ENCODE measurements at places on chromosomes 2 and 18. TPM values are rescaled to one million over a fixed set of nuclear protein-coding genes. Genes with fewer than 3 reads are reported as not detected.

Gene G6PC2
- not detected for total RNA-seq

DNA sequence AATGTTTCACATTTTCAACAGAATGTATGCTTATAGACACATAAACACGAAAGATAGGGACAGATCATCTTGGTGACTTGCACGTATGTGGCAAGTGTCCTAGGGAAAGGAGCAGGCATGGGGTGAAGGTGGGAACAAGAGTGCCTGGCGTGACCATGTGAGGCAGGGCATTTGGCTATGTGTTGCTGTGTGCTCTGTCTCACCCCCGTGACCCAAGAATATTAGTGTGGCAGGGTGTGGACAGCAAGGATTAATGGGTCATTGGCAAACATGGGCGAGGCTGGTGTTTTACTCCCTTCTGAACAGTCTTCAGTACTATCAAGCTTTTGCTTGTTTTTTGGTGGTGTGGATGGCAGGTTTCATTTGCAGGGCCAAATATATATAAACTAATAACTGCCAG is 1.3 kb upstream of the VWA3B start:
- no peak overlapping the region for H3K27ac ChIP-seq
- H3K36me3 ChIP-seq: no peaks in the 10 kb centered on the region
- peaks cover 9% of the 10 kb centered on the region for H3K4me1 ChIP-seq
- H3K27me3 ChIP-seq: peaks cover 48% of the 10 kb centered on the region

GRCh38 chr2:196256585-196256984 is 85.2 kb upstream of the STK17B start:
- DNase-seq: no peak
- no peak overlapping the region for H3K4me3 ChIP-seq
- no peaks in the 10 kb centered on the region for H3K27me3 ChIP-seq
- peaks cover 31% of the 10 kb centered on the region for H3K4me1 ChIP-seq

GRCh38 chr2:206250041-206250897 is 24.2 kb upstream of the ZDBF2 start:
- peaks cover 44% of the 10 kb centered on the region for H3K27me3 ChIP-seq
- H3K4me3 ChIP-seq: peak overlapping the region; percentile 60
- H3K27ac ChIP-seq: no peak overlapping the region
- no peaks in the 10 kb centered on the region for H3K4me1 ChIP-seq

Gene ARHGAP15
- not detected for total RNA-seq

Gene AKAIN1
- total RNA-seq: not detected

GRCh38 chr2:232854082-232854481 is 16.0 kb upstream of the SNORC start:
- DNase-seq: peak; percentile 68
- H3K27me3 ChIP-seq: no peaks in the 10 kb centered on the region
- H3K27ac ChIP-seq: no peak overlapping the region
- peaks cover 8% of the 10 kb centered on the region for H3K4me1 ChIP-seq
- H3K36me3 ChIP-seq: peaks cover 10% of the 10 kb centered on the region

DNA sequence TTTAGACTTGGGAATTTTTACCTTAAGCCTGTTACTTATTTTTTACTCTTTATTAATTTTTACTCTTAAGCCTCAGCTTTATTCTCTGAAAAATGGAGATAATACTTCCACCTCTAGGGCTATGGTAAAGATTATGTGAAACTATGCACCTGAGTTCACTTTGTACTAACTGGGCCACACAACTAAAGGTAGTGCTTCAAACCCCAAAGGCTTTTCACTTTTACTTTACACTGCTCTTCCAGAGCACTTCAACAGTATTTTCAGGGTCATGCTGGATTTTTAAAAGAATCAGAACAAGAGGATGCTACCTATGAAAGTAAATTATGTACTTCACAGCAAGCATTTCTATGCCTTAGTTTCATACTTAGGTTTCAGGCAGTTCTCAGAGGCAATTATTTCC is 27.8 kb downstream of the MEX3C start:
- no peak for DNase-seq
- H3K4me1 ChIP-seq: no peaks in the 10 kb centered on the region
- H3K27me3 ChIP-seq: no peaks in the 10 kb centered on the region

DNA sequence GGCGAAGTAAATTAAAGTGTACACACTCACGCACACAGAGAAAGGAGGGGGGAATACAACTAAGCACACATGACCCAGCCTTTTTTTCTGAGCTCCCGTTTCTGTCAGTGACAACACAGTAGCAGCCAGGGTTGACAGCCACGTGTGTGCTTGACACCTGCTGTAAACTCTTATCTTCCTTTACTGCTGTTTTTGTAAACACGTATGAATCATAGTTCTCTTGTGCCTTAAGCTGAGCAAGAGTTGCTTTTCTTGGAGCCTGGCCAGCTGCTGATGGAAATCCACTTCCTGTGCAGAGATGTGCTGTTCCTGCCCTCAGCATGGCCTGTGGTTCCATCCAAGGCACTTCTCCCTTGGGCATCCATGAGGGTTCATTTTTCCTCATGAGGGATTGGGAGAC is 561.9 kb downstream of the GALR1 start:
- H3K27me3 ChIP-seq: no peaks in the 10 kb centered on the region
- H3K4me1 ChIP-seq: no peaks in the 10 kb centered on the region
- H3K36me3 ChIP-seq: no peaks in the 10 kb centered on the region
- DNase-seq: no peak

Measured in endothelial cell of umbilical vein (primary cell).